ENCODE measurements at places on chromosomes 11 and 22. TPM values are rescaled to one million over a fixed set of nuclear protein-coding genes. Genes with fewer than 3 reads are reported as not detected.

The SPCS2 gene
- 34.6 TPM for total RNA-seq

The C11orf68 gene
- total RNA-seq = 4.4 TPM

The CALCB gene
- total RNA-seq = 1.2 TPM

The OR10A2 gene
- total RNA-seq = not detected

The CNTN5 gene
- 0.08 TPM for total RNA-seq

The KLHDC7B gene
- 0.08 TPM for total RNA-seq

The SH3BP1 gene
- total RNA-seq = 3.8 TPM

The RNF215 gene
- 7.2 TPM for total RNA-seq

The ACTN3 gene
- total RNA-seq = not detected

The MRPL11 gene
- total RNA-seq = 18.0 TPM

The FAM180B gene
- total RNA-seq = not detected

The DDI1 gene
- not detected for total RNA-seq

The NPTXR gene
- 0.05 TPM for total RNA-seq

The ARHGAP20 gene
- total RNA-seq = 1.5 TPM

The OTOG gene
- not detected for total RNA-seq

The DDTL gene
- 9.5 TPM for total RNA-seq

The FGF19 gene
- not detected for total RNA-seq

The GRM5 gene
- total RNA-seq = not detected

The GAL3ST3 gene
- total RNA-seq = not detected
